AG20443 (cell line): ENCODE measurements at places on chromosomes 4 and X.

DNA sequence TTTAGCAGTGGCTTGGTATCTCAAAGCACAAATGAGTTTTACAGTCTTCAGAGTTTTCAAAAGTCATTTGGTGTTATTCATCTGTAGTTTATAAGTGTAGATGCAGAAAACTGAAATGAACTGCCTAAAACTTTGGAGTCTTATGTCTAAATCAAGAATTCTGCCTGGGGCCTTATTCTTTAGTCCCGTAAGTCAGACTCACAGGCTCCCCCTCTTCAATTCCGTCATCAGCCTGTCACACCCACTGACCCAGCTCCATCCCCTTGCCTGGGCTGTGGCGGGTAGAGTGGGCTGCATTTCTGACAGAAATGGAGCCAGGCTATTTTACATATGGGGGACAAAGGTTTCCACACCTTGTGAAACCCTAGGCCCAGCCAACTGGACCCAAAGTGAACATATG lies 44.3 kb downstream of the TSPAN5 start:
- DNase-seq = no peak

- no peak for DNase-seq
These were observed 288.6 kb downstream of the NAF1 start for GRCh38 chr4:162878096-162878495.

DNA sequence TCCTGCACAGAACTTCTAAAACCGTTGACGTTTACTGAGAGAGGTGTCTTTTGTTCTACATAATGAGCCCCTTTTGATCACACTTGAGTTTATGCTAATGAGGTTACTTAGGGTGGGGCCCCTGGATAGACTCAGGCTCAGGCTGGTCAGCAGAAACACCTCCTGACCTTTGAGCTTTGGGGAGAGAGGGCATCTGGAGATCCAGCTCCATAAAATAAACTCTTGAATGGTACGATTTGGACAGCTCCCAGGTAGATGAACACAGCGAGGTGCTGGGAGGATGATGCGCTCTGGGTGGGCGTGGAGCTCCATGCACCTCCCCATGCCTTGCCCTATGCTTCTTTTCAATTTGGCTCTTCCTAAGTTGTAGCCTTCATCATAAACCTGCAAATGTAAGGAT lies 52.0 kb downstream of the ENOPH1 start:
- DNase-seq = no peak

DNA sequence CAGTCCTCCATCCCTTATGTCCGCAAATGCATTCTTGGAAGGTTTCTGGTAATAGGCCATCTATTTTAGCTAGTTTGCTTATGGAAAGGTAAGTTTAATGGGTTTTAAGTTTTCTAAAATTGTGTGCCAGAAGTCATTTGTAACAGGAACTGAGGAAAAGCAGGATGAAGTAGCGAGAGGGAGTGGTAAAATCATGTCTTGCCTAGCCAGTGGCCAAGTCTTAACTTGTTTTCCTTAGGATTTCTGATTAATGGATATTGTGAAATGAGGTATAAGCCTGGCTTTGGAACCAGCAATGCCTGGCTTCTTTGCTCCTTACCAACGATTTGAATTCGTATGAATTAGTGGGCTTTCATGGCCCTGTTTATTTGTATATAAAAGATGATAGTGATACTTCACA lies 7.3 kb downstream of the SEC24B start:
- no peak for DNase-seq

GRCh38 chr4:15706646-15707362 lies 3.9 kb downstream of the BST1 start:
- peak; percentile 14 for DNase-seq

DNA sequence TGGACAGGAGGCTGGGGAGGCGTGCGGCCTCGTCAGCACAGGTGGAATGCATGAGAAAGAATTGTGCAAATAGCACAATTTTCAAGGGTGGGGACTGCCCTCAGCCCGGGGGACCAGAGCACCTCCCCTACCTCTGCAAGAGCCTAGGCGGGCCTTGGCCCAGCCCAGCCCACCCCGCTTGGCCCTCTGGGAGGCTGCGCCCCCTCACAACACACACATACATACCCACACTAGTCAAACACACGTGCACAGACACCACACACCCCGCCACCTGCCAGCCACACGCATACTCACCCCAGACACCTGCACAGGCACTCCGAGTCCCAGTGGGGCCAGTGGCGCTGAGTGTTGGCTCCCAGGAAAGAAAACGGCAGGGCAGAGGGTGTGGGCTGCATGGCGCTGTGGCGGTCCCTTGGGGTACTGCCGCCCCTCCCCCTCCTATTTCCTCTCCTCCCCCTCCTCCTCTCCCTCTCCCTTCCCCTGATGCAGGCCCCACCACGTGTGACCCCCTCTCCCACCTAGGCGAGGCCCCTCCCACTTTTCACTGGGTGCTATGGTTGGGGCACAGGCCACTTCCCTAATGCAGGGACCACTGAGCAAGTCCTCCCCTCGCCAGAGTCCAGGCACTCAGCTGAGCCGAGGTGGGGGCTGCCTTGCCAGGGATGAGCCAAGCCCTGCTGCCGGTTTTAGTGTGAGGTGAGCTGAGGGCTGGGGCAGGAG lies 84.5 kb downstream of the FAM53A start:
- no peak for DNase-seq

DNA sequence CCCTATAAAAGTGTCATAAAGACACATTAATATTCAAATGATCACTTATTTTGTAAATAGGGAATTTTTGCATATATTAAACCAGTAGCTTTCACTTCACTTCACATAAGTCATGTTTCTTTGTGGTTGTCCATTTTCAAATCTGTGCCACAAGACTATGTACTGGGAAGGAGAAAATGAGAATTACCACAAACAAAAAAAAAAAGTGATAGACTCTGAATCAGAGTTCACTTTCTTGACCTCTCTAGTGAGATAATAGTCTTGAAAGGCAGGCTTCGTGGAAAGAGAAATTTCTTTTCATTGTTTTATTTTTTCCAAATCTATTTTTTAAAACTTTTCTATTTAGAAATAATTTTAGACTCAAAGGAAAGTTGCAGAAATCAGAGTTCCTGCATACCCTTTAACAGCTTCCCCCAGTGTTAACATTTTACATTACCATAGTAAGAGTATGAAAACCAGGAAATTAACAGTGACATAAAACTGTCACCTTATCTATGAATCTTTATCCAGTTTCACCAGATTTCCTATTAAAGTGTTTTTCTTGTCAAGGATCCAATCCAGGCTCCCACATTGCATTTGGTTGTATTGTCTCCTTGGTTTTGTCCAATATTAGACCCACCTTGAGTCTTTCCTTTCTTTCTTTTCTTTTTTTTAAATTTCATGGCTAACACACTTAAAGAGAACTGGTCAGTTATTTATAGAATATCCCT lies 215.4 kb upstream of the PGRMC2 start:
- no peak for DNase-seq

DNA sequence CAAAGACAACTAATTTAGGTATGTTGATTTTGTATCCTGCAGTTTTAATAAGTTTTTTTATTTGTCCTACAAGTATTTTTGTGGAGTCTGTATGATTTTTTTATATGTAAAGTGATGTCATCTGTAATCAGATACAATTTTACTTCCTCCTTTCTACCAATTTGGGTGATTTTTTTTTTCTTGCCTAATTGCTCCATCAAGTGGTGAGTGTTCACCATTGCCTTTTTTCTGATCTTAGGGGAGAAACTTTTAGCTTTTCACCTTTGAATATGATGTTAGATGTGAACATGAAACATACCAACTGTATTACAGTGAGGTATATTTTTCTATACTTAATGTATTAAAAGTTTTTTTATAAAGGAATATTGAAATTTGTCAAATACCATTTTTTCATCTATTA lies 362.3 kb downstream of the PABPC4L start:
- DNase-seq = no peak

DNA sequence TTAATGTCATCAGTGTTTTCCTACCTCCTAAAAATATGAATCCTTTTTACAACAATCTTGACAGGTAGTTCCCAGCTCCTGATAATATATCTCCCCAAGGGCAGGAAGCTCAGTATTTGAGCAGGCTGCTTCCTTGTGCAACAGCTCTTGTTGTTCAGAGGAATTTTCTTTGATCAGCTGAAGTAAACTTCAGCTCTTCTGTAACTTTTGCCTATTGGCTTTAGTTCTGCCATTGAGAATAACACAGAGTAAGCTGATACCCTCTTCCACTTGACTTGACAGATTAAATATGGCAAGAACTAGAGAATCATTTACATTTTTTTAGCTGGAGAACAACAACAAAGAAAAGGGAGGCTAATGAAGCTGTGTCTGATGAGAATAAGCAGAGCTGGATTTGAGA lies 75.2 kb downstream of the LUZP4 start:
- DNase-seq = no peak

DNA sequence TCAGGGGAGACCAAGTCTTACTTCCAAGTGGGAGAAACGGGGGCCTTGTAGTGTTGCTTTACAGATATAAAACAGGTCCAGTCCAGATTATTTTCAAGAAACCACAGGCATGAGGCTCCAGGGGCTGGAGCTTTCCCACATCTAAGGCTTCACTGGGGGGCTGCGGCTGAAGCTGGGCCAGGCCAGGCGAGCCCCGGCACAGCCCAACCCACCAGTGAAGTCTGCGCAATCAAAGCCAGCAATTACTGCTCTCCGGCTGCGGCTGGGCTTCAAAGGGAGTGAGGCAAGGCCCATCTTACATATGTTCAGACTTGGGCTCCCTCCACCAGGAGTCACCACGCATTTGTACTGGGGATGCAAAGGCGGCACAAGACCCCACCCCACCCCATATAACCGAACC lies 61.7 kb downstream of the HADH start:
- DNase-seq = no peak

GRCh38 chr4:138494931-138495330 lies 252.8 kb upstream of the SLC7A11 start:
- peak; percentile 75 for DNase-seq

GRCh38 chrX:25442499-25442898 lies 426.7 kb upstream of the ARX start:
- DNase-seq = no peak

DNA sequence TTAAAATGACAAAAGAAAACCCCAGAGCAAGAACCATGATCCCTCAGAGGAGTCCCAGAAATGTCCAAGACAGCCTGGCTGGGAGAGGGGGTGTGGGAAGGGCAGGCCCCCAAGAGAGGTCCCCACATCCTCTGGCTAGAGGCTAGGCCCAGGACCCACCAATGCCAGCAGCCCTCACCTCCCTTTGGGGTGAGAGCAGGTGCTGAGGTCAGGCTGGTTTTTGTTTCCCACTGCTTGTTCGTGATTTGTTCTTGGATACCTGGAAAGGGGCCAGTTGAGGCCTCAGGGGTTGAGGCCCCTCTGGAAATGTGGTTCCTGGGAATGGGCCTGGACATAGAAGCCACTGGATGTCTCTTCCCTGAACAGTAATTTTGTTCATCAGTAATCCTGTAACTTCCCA lies 2.3 kb upstream of the GRSF1 start:
- no peak for DNase-seq

GRCh38 chr4:56908206-56909085 lies 746 bp downstream of the REST start:
- peak; percentile 93 for DNase-seq

DNA sequence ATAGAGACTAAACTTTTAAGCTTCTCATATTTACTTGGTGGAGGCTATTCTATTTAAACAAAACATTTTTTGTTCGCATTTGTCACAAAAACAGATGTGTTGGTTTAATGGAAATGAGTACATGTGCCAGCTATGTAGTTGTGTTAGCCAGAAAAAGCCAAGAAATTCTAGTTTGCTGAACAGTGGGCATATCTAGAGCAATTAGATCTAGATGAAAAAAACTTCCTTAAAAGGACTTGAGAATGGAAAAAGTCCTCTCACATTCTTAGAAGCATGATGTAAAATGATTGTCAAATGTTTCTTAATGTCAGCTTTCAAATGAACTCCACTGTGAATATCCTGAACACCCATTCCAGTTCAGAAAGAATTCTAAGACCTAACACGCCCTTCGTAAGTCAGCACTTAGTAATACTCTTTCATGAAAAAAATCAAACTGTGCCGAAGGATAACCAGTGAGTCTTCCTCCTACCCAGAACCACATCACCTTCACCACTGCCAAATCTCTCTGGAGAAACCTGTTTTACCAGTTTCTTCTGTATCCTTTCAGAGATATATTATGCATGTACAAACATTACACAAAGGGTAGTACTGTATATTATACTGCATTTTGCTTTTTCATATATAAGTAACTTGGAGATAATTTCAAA lies 28.2 kb downstream of the PHKA1 start:
- peak; percentile 8 for DNase-seq

GRCh38 chrX:53122013-53122412 lies 28.1 kb downstream of the KANTR start:
- DNase-seq = no peak

DNA sequence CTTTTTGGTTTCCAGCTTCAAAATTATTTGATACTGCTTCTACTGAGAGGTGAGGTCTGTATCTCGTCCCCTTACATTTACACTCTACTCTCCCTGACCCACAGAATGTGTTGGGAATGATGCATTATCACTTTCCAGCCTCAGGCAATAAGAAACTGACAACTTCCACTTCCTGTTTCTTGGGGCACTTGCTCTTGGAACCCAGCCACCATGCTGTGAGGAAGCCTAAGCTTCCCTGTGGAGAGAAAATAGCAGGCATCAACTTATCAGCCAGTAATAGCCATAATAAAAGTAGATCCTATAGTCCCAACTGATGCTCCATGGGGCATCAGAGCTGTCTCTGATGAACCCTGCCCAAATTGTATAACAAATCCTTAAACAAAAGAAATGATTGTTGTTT lies 32.6 kb downstream of the RELL1 start:
- DNase-seq = no peak

DNA sequence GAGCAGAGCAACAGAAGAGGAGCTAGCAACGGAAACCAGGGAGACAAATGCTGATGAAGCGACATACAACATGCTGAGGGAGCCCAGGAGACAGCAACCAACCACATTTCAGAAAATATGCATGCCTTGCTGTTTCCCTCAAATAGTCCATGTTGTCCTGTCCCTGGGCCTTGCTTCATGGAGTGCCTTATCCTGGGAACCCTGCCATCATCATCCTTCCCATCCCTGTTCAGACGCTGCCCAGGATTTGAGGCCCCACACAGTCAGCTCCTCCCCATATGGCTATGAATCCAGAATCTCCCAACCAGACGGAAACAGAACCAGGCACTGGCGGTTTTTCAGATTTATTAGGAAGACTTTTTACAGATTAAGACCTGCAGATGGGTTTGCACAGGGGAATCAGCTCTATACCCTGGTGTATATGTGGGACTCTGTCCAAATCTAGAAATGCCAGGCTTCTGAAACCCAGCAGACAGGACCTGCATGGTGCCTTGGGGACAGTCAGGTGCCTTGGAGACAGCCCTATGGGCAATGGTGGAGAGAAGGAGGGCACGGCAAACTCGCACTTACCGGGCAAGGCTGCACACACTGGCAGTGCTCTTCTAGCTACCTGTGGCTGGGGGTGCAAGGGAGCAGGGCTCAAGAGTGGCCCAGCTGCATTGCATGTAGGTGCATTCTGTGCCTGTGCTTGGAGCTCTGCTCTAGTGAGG lies 199.7 kb upstream of the MAMLD1 start:
- DNase-seq = peak; percentile 17
